ENCODE measurements at places on chromosomes 4 and X. TPM values are rescaled to one million over a fixed set of nuclear protein-coding genes. Genes with fewer than 3 reads are reported as not detected.

- DNase-seq, result peak; percentile 27
Measured at GRCh38 chrX:80812176-80812575, 2.5 kb upstream of the BRWD3 start.

Gene PPA2
- total RNA-seq, result 110 TPM

Gene PLAC8
- total RNA-seq, result not detected

Gene SEC31A
- 73.7 TPM for total RNA-seq

Gene TLR1
- 1.5 TPM for total RNA-seq

DNA sequence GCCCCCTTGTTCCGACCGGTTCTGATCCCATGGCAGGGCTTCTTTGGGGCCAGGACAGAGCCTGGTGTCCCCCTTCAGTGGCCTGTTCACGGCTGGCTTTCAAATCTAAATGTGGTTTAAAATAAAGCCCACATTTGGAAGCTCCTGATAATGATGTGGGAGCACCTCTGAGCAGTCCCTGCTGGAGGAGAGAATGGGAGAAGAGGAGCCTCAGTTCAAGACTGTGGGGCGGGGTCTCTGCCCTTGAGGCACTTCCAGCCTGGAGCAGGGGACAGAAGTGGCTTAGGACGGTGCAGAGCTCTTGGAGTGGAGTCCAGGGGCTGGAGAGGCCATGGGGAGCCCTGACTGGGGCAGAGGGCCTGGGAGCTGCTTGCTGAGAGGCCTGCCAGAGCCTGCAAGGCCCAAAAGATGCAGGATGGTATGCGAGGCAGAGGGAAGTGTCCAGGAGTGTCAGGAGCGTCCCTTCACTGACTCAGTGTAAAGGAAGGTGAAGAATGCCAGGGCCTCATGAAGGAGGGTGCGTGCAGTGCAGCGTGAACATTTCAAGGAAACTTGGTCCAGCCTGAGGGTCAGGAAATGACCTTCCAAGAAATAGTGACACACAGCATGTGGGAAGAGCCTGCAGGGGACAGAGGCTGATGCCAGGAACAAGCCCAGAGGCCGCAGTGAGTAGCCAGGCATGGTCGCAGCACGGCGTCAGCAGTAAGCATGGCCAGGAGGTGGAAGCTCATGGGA, 21.1 kb upstream of the TADA2B start:
- peak; percentile 92 for DNase-seq

DNA sequence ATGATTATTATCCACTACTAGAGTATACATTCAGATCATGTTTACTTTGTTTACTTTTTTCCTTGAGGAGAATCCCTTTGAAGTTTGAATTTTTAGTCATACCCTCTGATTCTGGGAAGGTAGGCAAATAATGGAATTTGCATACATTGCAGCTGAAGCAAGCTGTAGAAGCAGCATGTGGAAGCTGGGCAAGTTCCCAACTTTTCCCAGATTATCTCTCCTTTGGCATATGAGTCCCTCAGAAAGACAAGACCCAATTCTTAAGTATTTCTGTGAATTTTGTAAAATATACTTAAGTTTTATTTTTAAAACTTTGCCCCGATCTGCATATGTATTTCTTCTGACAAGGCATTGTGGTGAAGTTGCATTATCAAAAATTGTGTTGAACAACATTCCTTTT, 94.9 kb downstream of the CNKSR2 start:
- DNase-seq, result no peak

Gene MCUB
- total RNA-seq, result 65.8 TPM

GRCh38 chrX:19865567-19866363, 21.6 kb downstream of the SH3KBP1 start:
- no peak for DNase-seq

Gene CENPVL2
- not detected for total RNA-seq

DNA sequence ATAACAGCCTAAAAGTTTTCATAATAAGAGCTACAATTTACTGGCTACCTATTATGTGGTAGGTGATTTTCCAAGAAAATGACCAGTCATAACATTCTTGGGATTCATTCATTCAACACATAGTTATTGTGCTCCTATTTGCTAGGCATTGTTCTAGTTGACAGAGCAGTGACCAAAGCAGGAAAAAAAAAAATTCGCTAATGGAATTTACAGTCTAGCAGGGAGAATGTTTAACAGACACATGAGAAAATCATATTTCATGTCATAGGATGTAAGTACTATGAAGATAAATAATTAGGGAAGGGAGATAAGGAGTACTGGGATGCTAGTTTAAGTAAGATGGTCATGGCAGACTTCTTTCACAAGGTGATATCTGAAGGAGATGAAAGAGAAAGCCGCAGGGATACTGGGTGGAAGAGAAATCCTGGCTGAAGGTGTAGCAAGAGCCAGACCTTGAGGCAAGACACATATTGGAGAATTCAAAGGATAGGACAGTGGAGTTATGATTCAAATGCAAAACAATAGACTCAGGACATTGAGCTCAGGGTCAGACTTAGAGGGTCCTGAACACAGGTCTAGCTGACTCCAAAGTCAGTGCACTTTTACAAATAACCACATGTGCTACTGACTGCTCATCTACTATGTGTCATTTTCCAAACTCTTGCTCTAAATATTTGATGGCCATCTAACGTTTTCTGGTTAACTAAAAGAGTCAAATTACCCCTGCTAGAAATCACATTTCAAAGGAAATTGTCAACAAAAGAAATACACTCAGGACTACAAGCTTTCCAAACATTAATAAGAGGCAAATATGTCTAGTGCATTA, 20.4 kb downstream of the SPCS3 start:
- peak; percentile 59 for DNase-seq

Gene HNRNPH2
- total RNA-seq, result 26.8 TPM

DNA sequence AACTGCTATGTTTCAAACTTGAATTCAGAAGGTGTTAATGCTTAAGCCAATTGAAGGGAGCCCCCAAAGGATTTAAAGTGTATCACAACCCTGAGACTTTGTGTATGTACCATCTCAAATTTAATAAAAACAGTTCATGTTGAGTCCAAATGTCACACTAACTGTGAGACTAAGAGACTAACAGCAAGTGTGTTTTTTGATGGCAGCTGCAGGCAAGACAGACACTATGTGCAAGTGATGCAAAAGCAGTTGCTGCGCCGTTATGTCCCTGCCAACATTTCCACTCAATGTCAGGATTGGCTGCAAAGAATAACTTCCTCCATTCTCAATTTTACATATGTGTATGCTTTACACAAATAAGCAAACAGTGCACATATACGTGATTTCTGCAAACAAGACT, 594.6 kb downstream of the IL15 start:
- no peak for DNase-seq

Gene TLR6
- total RNA-seq, result 6.2 TPM

- DNase-seq, result no peak
Measured at GRCh38 chr4:38765382-38765781, 17.4 kb downstream of the TLR10 start.

DNA sequence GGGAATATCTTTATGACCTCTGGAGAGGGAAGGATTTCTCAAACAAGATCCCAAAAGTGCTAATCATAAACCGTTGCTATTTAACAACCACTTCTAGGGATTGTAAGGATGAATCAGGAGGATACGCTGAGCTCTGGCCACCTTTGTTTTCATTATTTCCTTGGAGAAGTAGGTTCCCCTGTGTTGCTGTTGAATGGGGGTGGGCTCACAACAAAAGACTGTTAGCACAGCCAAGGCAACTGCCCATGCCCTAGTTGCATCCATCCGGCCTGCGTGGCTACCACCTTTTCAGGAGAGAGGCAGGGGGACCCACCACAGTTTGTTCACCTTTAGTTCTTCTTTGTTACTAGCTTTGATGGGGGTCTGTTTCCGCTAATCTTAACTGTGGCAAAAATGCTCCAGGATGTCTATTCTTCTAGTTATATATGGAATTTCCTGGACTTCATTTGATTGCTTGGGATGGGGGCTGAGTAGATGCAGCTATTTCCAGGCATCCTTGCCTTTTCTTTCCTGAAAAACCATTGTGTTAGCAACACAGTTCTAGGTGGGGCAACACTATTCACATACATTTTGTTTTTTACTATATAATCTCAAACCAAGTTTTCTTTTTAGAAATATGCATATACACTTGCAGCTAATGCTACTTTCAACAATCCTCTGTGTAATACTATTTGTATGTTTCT, 95.4 kb downstream of the KDR start:
- DNase-seq, result no peak

GRCh38 chr4:126130215-126130614, 815.5 kb downstream of the FAT4 start:
- DNase-seq, result no peak

Gene P2RY4
- not detected for total RNA-seq

Gene RNF128
- 13.0 TPM for total RNA-seq

DNA sequence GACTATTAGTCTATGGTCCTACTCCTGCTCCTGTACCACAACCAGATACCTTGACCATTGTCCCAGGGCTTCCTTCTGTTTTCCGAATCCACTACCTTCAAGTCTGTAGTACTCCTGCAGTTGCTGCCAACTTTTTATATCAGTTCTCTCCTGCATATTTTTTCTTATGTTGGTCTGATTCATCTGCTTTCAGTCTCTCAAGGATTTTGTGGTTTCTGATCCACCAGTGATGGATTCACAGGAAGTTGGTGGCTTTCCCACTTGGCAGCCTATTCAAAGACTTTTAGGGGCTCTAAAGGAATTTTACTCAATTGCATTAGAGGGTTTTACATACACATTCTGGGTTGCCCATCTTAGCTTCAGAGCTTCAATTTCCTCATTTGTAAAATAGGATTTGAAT, 23.6 kb downstream of the KIF4A start:
- no peak for DNase-seq

Gene GAGE2A
- not detected for total RNA-seq

GRCh38 chr4:118741301-118741855, 56.2 kb downstream of the METTL14 start:
- no peak for DNase-seq

- peak; percentile 82 for DNase-seq
Measured at GRCh38 chr4:90718931-90719330, 591.7 kb downstream of the CCSER1 start.

DNA sequence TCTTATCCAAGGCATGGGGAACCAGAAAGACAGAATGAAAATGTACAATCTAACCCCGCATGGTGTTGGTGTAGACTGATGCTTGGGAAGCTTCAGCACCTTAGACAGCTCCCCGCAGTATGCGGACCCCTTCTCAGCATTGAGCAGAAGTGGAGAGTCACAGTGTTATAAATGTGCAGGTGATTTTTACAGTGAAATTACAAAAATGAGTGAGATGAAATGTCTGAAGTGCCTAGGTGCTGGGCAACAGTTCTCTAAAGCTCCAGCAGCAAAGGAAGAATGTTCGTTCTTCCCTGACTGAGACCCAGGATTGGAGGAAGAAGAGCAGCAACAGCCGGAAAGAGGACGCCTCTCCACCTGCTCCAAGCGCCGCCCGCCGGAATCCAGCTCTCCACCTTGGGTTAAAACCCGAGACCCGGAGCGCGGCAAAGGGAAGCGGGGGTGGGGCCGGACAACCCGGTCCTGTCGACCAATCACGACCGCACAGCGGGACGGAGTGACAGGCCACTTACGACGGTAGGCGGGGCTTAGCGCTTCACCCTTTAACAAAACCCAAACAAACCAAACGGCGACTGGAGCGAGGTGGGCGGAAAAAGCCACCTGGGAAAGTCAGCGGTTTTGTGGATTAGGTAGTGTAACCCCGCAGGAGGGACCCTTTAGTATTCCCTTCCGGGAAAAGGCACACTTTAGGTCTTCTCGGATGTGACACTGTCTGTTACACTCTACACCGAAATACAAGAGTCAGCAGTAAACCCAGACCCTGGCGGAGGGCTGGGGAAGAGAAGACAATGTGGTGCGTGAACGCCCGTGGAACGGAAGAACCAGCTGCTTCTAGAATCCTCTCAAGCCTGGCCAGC, at the start of gene GLRA3:
Gene GLRA3, minus strand, starts transcription at position 403 of the 857 bp plus-strand sequence. CDS start 436 bp downstream, outside the sequence.
- peak; percentile 67 for DNase-seq

- DNase-seq, result no peak
Measured at GRCh38 chr4:89273741-89274141, 33.9 kb downstream of the GPRIN3 start.

Gene GYPB
- total RNA-seq, result not detected

DNA sequence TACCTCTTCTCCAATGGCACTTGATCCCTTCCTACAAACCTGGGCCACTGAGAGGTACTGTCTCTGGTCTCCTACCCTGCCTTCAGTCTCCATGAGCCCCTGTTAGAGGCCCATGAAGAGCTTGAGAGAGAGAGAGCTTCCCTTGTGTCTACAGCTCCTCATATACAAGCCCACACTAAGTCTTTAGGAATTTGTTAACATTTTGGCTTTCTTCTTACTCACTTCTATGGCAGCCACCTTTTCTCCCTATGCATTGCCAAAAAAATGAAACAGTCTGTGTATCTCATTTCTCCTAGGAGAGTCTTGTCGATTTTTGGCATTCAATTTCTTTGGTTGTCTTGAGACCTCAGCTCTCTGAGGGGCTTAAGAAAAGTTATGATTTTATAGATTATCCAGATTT, 90.9 kb upstream of the LNX1 start:
- no peak for DNase-seq

Gene MEPE
- not detected for total RNA-seq

DNA sequence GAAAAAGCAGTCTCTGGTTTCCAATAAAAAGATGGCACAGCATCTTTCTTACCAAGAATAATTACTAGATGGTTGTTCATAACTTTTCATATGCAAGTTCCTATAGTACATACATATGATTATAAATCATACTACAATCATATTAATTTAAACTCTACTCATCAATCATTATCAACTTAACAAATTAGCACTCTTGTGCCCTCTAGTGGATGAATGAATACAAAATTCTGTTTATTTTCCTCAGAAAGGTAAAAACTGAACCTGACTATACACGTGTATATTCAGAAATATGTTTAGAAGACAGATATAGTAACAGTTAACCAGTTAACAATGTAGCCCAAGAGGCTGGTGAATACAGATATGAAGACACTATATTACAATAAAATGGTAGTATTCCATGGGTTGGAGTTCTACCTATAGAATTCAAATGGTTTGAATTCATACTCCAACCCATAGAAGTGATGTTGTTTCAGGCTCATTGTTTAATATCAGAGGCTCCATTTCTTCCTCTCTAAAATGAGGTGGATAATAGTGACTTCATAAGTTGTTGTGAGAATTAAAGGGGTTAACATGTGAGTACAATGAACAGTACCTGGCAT, 100.0 kb downstream of the ADAMTS3 start:
- no peak for DNase-seq

DNA sequence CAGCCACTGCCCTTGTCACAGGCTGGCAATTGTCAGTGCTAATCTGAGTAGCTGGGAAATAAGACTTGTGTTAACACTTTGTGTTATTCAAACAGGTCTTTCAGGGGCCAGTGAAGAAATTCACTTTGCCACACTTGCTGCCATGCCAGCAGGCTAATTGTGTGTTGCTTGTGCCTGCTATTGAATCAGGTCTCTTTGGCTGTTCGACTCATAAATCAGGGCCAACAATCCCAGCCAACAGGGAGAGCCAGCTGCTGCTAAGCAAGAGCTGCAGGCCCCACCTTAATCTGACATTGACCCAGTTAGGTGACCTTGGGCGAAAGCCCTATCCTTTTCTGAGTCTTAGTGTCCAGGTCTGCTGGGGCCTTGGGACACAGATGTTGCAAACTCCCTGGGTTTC, 28.1 kb upstream of the MAMLD1 start:
- no peak for DNase-seq

DNA sequence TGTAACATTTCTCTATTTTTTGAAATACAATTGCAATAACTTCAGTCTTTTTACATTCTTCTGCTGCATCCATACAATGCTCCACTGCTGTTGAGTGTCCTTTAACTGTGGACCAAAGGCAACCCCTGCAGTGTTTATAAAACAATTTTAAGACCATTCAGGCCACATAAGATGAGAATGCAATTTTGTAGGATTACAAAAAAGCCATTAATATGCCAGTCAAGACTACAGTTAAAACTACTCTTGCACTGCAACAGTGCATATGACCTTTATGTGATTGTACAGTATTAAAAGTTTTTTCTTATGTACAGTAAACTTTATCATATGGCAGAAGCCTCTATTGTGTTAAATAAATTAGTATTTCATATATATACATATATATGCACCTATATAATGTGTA, 55.7 kb upstream of the ATOH1 start:
- no peak for DNase-seq

Gene SPANXB1
- not detected for total RNA-seq

Data from Caki2 (cell line).